ENCODE measurements at places on chromosomes 16 and 17. TPM values are rescaled to one million over a fixed set of nuclear protein-coding genes. Genes with fewer than 3 reads are reported as not detected.

SLC6A2 gene
- total RNA-seq = 0.10 TPM

GAA gene
- 36.1 TPM for total RNA-seq

C17orf100 gene
- total RNA-seq = 2.8 TPM

PIGQ gene
- total RNA-seq = 83.5 TPM

ACOX1 gene
- 53.5 TPM for total RNA-seq

NPIPA3 gene
- 3.7 TPM for total RNA-seq

ENO3 gene
- 23.4 TPM for total RNA-seq
